Germinal center (tissue), 1 donor: ENCODE measurements at places on chromosomes 11 and 22.

DNA sequence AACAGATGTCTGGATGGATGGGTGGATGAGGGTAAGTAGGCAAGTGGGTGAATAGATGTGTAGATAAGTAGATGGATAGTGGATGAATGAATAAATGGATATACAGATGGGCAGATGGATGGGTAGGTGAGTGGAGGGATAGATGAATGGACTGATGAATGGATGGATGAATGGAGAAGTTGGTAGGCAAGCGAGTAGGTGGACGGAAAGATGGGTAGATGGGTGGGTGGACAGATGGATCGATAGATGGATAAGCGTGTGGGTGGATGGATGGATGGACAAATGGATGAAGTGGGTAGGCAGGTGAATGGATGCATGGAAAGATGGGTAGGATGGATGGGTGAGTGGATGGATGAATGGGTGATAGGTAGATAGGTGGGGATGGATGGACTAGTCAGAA lies 393.2 kb downstream of the SHANK2 start:
- DNase-seq = no peak

- no peak for DNase-seq
Observed at GRCh38 chr22:38789606-38790005, 4.3 kb downstream of the DNAL4 start.

GRCh38 chr22:41841085-41841712 lies 8.3 kb downstream of the SREBF2 start:
- DNase-seq = no peak

- no peak for DNase-seq
Observed at GRCh38 chr11:39668640-39669039, 1790.8 kb downstream of the LRRC4C start.

DNA sequence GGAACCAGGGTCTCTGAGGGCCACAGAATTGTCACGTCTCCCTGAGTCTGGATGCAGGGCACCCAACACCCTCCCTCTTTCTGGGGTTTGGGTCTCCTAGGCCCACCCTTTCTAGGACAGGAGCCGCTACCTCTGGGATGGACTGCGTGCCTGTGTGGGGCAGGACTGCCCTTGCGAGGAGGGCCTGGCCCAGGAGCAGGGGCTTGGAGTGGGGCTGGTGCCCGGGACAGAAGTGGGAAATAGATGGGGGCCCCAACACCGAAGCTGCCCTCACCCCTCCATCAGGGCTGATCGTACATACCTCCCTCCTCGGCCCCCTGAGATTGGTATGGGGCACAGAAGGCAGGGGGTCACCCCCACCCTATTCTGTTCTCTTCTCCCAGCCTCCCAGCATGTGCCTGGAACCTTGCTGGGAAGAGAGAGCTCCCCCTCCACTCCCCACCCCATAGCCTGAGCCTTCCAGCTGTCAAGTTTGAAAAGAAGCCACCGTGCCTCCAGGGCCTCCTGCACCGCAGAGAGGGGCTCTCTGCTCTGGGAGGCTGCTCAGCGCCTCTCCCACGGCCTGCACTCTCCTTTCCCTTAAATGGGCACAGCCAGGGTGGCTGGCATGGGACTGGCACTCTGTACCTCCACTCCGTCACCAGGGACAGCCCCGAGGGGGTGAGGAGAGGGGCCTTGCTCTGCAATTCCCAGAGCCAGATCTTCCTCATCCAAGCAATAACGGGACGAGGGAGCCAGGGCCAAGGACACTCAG lies 1.8 kb downstream of the LRRC10B start:
- no peak for DNase-seq

DNA sequence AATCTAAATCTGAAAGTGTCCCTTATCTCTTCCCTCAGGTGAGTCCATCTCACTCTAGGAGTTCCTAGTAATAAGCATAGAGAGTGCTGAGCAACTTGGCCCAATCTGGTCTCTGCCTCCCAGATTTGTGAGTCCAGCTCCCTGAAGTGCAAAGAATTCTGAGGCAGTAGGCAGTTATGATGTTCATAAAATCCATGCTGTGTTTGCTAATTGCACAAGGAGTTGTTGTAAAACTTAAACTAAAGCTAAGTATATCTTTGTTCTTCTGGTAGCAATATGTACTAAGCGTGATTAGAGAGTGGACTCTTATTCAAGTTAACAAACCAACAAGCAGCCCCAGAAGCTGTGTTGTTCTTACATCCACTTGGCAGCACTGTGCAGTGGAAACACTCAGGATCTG lies 7.6 kb upstream of the PTH start:
- DNase-seq = no peak

DNA sequence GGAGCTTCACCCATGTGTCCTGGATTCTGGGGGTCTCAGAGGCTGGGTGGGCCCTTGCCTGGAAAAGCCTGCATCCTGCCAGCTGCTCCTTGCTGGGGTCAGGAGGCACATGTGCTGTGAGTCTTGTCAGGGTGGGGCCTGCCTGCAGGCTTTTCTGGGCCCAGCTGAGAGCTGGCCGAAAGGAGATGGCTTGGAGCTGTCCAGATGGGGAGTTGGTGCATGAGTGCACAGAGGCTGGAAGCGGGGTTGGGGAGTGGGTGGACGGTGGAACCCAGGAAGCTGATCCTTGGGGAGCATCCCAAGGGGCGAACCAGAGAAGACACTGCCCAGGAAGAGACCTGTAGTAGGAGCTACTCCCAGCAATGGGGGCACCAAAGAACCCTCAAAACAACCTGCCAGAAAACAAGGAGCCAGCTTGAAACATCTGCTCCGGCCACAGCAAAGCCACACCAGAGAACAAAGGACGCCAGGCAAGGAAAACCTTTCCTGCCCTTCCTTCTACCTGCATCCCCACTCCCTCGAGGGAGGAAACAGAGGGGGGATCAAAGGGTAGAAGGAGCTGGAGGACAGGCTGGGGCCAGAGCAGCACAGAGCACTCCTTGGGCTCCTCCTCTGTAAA lies 8.2 kb upstream of the KCTD17 start:
- no peak for DNase-seq

DNA sequence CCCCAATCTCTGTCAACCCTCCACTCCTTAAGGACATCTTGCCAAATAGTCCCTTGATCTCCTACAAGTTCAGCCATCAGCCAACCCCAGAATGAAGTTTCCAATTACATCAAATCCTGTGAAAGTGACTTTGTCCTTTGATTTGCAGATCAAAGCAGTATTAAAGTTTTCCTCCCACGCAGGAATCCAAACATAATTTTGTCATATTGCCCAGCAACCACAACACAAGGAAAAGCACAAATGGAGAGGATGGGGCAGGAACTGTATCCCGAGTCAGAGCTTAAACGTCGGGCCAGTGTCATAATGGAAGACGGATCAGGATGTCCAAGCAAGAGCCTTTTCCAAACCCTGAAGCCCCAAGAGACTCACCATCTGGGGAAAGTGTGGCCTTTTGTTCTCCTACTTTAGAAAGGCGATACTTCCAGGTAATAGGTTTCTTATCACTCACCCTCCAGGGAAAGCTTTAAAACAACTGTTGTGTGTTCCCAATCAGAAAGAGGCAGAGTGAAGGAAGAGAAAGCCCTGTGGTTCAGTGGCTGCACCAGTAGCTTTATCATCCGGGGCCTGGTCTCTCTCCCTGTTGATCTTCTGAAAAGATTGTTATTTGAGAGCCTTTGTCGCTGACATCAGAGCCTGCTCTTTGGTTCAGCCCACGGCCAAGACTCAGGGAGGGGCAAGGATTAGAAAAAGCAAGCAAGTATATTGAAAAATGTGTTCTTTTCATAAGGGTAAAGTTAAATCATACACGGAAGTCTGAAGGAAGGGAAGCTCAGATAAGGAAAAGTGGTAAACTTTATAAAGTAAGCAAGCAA lies 41.7 kb downstream of the EXPH5 start:
- no peak for DNase-seq

- DNase-seq = no peak
Observed at GRCh38 chr22:19368876-19369275, 62.7 kb downstream of the HIRA start.

DNA sequence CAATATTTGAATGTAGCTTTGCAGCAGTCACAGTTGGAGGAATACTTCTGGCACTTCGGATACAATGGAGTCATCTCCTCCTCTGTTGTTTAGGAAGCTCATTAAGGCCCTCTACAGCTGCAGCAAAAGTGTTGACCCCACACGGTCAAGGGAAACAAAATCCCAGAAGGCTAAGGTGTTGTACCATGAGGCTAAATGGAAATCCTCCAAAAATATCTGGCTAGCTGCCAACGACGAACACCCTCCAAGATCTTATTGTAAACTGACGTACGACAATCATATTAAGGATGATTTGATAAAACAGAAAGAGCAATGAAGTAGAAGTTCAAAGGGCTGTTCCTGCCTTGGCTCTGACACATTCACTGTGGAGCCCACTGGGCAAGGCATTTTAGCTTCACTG lies 4.0 kb downstream of the POGLUT3 start:
- no peak for DNase-seq

DNA sequence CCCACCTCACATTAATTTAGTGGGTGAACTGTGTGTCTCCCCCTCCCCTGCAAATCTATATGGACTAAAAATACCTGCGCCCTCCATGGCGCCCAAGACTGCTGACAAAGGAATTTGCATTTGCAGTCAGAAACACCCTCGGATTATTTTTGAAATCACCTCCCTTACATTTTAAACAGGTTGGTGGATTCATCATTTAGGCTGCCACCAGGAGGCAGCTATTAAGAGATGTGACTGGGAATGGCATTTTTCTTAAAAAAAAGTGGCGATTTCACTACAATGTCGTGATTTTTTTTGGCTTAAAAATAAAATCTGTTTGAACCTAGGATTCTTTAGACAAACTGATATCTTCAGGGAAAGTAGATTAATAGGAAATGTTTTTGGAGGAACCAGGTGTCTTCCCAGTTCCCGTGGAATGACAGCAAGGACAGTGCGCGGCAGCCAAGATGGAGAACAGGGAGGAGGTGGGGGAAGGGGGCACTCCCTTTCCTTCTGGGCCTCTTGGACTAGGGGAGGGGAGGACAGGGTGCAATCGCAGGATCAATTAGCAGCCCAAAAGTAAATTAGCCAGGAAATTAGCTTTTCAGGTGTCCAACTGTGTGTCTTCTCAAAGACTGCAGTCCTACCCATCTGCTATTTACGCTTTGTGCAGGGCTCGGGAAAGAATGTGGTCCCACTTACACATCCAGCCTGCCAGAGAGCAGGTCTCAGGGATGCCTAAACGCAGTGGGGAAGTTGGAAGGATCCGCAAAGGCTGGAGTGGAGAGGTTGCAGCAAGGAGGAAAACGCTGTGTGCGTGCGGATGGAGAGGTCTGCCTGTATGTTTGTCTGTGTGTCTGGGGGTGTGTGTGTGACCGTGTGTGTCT lies 496.4 kb downstream of the NTM start:
- DNase-seq = no peak

GRCh38 chr22:19119949-19120348 lies 2.3 kb downstream of the DGCR2 start:
- no peak for DNase-seq

- no peak for DNase-seq
Observed at GRCh38 chr11:115636753-115637527, 132.7 kb upstream of the CADM1 start.

GRCh38 chr11:95143106-95143681 lies 53.5 kb downstream of the ENDOD1 start:
- no peak for DNase-seq

DNA sequence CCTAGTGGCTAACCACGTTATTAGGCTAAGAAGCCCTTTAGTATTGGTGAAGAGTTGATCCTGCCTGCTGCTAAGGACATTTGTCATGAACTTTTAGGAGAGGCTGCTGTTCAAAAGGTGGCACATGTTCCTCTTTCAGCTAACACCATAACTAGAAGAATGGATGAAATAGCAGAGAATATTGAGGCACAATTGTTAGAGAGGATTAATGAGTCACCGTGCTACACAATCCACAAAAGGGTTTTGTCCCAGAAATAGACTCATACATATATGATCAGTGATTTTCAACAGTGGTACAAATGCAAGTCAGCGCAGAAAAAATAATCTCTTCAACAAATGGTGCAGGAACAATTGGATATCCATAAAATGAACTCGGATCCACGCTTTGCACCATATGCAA lies 7.0 kb upstream of the MSANTD2 start:
- no peak for DNase-seq

GRCh38 chr11:2092464-2092910 lies 46.7 kb downstream of the IGF2 start:
- DNase-seq = no peak

DNA sequence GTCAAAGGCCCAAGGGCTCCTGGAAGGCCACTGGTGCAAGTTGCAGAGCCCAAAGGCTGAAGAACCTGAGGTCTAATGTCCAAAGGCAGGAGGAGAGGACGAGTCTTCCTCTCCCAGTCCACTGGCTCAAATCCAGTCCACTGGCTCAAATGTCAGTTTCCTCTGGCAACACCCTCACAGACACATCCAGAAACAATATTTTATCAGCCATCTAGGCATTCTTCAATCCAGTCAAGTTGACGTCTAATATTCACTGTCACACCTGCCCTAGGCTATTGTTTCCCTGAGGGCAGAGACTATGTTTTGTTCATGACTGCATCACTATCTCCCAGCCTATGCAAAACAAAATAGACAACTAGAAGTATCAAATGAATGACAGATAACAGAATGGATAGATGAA lies 148.1 kb downstream of the SPON1 start:
- DNase-seq = no peak
